ENCODE measurements at places on chromosomes 1 and 21.

- no peak for DNase-seq
Measured at GRCh38 chr21:18403735-18404450, at the start of gene TMPRSS15. Gene TMPRSS15 (minus strand): TSS chr21:18403785. CDS start chr21:18403622, 163 bp downstream.

- DNase-seq = no peak
Measured at GRCh38 chr1:61446531-61446991, 278.4 kb downstream of the TM2D1 start.

DNA sequence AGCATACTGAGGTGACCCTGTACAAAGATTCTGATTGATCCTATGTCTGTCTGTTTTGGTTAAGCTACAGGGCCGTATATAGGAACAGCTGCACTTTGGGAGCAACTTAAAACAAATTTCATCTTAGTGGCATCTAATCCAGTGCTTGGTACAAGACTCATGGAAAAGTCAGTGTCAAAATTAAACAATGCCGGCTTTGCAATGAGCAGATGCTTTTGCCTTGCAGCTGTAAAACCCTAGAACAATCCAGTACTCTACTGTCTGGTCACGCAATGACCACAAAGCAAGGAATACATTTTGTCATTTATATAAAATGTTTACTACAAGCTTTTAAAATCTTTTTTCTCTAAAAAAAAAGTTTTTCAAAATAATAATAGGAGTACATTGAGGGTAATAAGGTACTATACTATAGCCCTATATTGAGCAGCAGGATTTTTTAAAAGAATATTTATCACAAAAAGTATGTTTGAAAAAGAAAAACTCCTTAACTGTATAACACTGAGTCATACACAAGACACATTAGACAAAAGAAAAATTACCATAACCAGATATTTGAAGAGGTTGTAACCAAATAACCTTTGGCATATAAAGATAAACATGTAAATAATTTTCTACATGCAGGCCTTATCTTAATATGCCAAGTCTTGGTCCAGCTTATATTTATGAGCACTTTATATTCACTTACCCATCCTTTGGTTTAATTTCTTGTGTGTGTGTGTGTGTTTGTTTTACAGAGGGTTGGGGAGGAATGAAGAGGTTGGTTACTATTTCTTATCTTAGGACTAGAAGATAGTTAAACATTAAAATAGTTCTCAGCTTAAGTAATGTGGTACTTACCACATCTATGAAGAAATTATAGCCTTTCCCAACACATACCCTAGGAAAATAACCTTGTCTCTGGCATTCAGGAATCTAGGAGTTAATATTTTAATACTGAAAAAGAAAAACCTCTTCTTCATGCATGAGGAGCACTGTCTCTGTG, 262.3 kb downstream of the FAF1 start:
- DNase-seq = no peak

GRCh38 chr1:36787312-36787913, 246.9 kb downstream of the GRIK3 start:
- DNase-seq = no peak

DNA sequence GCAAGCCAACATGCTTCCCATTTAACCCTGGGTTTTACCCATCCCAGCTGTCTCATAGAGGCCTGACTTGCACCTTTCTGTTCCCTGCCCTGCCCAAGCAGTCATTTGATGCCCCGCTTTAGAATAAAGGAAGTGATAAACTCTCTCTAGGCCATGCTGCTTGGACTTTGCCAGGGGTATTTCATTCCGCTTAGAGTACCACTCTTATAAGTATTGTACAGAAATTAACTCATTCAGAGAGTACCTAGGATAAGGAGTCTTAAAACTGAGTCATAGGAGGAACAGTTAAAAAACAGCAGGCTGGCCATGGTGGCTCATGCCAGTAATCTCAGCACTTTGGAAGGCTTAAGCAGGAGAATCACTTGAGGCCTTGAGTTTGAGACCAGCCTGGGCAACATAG, 21.0 kb upstream of the LYST start:
- no peak for DNase-seq
